NCI-H1436 (cell line): ENCODE measurements at places on chromosomes 5 and 9.

- no peak for DNase-seq
Observed at GRCh38 chr9:128916745-128917144, 4.0 kb upstream of the PHYHD1 start.

DNA sequence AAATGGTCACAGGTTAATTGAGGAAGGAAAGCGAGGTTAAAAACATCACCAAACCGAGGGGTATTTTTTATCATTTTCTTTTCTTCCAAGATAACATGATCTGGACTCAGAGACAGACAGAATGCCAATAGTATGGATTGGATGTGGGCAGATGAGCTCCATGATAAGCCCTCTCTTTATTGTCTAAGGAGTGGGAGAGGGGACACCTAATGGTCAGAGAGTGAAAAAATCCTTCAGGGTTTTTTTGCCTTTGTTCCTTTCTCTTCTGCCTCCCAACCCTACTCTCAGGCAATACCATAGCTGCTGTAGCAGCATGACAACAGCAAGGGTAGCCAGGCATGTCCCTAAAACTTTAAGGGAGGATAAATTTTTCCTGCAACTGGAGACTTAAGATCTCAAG, 94.7 kb downstream of the DIRAS2 start:
- no peak for DNase-seq

- DNase-seq, result no peak
Observed at GRCh38 chr5:89229331-89230070, 346.5 kb upstream of the MEF2C start.

DNA sequence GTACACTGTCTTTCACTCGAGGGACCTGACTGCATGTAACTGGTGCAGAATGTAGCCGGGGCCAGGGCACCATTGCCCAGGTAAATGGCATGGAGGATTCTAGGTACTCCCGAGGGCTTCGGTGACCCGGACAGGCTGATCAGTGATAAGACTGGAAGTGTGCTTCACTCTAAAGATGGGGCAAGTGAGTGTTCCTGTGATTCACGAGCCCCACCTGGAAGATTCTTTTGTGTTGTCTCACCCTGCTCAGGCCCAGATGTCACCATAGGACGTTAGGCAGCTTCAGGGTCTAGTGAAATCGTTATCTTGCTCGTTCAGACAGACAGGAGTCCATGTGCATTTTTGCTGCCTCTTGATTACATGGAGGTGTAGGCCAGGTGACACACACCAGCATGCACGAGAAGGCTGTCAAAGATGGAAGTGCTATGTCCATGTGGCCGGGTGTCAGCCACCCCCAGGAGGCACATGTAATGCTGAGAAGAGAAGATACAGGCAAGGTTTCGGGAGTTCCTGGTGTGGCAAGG, 73.9 kb downstream of the WNK2 start:
- DNase-seq, result no peak

GRCh38 chr5:72488756-72489155, 18.5 kb downstream of the ZNF366 start:
- no peak for DNase-seq

GRCh38 chr9:126677188-126678084, 63.7 kb downstream of the LMX1B start:
- no peak for DNase-seq

- DNase-seq, result no peak
Observed at GRCh38 chr5:111775224-111775623, 18.2 kb upstream of the NREP start.

DNA sequence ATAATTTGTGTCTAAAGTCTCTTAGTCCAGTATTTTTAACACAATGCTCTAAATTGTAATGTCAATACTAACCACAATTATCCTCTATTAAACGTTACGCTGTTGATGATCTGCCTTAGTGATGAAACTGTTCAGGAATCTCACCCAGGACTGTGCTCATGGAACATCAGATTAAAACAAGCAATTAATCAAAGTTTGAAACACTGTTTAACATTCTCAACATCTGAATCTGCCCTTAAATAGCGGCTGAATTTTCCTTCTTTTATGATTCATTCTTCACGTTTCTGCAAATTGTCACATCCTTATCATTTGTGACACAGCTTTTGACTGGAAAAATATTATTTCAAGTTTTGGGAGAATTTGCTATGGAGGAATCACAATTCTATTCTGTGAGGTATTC, 113.8 kb downstream of the MARCHF11 start:
- DNase-seq, result no peak

- DNase-seq, result no peak
Observed at GRCh38 chr9:115837618-115838017, 316.0 kb upstream of the PAPPA start.

GRCh38 chr5:115439042-115439441, 105.5 kb downstream of the FEM1C start:
- no peak for DNase-seq

- DNase-seq, result no peak
Observed at GRCh38 chr5:172499287-172499686, 45.0 kb upstream of the SH3PXD2B start.

DNA sequence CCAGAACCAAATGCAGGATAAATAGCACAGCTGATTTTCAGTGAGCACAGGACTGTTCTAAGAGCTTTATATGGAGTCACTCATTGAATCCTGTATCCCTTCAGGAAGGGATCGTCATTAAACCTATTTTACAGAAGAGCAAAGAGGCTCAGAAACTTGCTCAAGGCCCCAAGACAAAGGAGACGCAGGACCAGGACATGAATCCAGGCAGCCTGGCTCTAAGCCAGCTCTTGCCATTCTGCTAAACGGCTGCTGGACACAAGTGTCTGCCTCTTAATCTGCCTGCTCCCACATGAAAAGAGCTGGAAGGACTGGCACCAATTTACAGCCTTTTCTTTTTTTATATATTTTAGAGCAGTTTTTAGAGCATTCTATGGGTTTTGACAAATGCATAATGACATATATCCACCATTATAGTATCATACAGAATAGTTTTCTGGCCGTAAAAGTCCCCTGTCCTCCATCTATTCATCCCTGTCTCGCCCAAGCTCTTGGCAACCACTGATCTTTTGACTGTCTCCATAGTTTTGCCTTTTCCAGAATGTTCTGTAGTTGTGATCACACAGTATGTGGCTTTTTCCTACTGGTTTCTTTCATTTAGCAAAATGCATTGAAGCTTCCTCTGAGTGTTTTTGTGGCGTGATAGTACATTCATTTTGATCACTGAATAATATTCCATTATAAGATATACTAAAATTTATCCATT, 37.5 kb downstream of the RETREG1 start:
- DNase-seq, result no peak

- no peak for DNase-seq
Observed at GRCh38 chr9:87734106-87734505, 8.2 kb downstream of the CTSL start.

DNA sequence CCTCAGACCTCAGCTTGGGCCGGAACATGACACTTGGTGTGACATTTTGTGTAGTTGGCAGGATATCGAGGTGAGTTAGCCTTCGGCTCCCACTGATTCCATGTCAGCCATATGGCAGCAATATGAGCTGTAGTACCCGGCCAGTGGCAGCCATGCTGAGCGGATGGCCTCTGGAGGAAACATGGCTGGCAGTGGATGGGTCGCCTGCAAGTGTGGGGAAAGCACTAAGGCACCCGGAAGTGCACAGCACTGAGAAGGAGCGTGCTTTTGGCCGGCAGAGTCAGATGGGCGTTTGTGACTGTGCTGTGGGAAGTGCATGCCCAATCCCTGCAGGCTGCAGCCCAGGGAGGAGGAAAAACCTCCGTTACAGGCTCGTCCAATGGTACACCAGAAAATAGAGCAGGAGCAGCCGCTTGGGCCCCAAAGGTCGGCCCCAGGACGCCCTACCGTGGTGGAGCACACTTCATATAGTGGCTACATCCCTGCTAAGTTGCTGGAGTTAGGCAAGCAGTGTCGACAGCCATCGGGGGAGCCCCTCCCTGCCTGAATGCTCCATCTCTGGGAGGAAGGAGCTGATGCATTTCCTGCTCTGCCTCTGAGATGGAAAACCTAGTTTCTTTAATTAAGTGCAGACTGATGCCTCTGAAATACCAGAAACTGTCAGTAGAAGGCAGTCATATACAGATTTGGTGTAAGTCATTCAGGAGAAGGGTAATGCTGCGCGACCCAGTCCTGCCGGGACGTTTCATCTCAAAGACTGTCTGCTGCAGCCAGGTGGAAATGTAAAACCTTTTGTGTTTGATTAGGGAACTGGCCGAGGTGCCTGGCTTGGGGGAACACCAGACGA, 2185.8 kb upstream of the ACO1 start:
- no peak for DNase-seq

DNA sequence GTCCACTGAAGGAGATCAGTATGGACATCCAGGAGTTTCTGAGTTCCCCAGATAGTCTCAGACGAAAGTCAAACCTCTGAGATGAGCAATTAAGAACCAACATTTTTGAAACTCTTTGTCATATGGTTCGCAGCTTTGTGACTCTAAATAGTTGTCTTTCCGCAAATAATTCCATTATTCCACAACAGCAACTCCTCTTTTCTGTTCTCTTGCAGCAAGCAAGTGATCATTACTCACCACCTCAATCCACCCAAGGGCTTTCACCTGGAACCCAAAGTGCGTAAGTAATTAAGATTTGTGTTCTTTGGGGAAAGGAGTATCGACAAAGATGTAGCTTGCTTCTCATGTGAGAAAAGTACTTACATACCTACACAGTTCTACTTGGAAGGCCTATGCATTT, 15.6 kb downstream of the MTX3 start:
- DNase-seq, result no peak

GRCh38 chr9:1490341-1491232, 440.4 kb downstream of the DMRT2 start:
- DNase-seq, result no peak

- peak; percentile 57 for DNase-seq
Observed at GRCh38 chr5:141135030-141135717, at the start of gene PCDHB5. Gene PCDHB5, plus strand, starts transcription at chr5:141135206. Its CDS starts 229 bp downstream, at chr5:141135435.

GRCh38 chr5:153938191-153938842, 100.4 kb downstream of the FAM114A2 start:
- no peak for DNase-seq

- DNase-seq, result no peak
Observed at GRCh38 chr5:16574789-16575721, 41.7 kb downstream of the RETREG1 start.

- peak; percentile 49 for DNase-seq
Observed at GRCh38 chr5:111461255-111461671, 51.1 kb downstream of the STARD4 start.

GRCh38 chr9:109880276-109881169, 100.5 kb downstream of the PALM2AKAP2 start:
- no peak for DNase-seq

GRCh38 chr5:136994154-136994553, 505.0 kb downstream of the SPOCK1 start:
- no peak for DNase-seq

DNA sequence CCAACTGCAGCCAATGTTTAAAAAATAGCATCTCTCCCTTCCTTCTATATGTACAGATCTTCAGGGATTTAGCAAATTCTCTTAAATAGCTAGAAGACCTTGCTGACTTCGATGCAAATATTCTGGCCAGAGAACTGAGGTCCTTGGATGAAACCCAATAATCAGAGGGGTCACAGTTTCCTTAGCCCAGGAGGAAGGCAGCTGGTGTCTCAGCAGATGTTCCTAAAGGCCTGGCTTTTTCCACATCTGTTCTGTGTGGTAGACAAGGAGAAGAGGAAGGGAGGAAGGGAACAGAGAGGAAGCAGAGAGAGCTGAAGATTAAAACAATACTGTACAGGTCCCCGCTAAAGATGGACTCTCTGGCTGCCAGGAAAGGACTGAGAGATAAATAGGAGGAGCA, 33.1 kb downstream of the BOD1 start:
- no peak for DNase-seq

- DNase-seq, result no peak
Observed at GRCh38 chr9:69580582-69581214, 91.5 kb downstream of the APBA1 start.

GRCh38 chr9:87096506-87096905, 149.2 kb upstream of the GAS1 start:
- DNase-seq, result no peak

DNA sequence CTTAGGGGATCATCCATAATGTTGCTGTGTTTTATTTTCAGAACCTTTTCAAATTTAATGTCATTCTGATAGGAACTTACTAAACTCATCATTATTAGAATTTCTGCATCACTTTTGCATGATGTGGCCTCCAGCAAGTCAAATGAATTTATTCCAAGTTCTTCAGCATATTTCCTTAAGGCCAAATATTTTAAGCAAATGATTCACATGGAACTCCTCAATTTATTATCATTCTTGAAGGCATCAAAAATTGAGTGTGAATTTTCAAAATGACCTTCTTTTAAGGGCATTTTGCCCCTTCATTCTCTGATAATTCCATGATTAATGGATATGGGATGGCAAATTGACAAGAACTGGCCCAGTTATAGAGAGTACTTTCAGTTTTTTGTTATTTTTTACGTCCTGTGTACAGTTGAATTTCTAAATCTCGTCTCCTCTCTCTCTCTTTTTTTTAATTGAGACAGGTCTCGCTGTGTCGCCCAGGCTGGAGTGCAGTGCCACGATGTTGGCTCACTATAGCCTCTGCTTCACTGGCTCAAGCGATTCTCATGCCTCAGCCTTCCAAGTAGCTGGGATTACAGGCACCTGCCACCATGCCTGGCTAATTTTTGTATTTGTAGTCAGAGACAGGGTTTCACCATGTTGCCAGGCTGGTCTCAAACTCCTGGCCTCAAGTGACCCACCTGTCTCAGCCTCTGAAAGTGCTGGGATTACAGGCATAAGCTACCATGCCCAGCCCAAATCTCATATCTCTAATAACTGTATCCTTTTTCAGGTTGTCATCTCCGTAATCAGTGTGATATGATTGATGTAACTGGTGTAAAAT, 29.1 kb downstream of the GPR21 start:
- no peak for DNase-seq

DNA sequence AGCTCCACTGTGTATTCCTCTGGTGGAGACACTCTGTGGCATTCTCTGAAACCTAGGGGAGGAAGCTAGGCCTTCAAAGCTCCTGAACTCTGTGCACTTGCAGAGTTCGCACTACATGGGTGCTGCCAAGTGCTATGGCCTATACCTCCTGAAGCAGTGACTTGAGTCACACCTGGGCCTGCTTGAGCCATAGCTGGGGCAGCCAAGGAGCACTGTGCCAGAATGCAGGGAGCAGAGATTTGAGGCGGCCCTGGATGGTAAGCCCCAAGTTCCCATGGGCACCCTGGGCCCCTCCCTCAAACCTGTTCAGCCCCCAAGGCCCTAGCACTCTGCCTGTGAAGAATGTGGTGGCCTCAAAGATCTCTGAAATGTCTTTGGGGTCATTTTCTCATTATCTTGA, 212.9 kb downstream of the SPATA31A6 start:
- no peak for DNase-seq
